ENCODE measurements at places on chromosomes 7 and 10.

DNA sequence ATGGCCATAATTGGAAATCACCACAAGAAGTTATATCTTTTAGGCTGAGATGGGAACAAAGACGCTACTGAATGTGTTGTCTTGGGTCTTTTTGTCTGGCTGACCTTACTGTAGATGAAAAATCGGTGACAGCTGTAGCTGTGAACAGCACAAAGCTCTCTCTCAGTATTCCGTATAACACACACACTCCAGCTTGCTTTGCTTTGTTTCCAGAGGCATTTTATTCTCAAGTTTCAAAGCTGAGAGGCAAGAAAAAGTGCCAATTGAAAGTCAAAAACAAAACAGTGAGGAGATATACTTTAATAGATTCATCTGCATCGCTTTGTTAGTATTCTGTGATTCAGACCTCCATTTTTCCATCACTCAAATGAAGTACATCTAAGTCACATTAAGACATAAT is 39.6 kb upstream of the CABCOCO1 start:
- no peak for DNase-seq

GRCh38 chr10:74334221-74334620 is 183.2 kb downstream of the ADK start:
- no peak for DNase-seq

GRCh38 chr10:87862679-87863052 is 667 bp downstream of the KLLN start:
- DNase-seq = no peak

GRCh38 chr7:106039486-106040060 is 72.5 kb downstream of the SYPL1 start:
- peak; percentile 61 for DNase-seq

GRCh38 chr7:50267525-50268041 is 36.9 kb upstream of the IKZF1 start:
- no peak for DNase-seq

GRCh38 chr7:14480281-14480680 is 422.3 kb downstream of the DGKB start:
- no peak for DNase-seq

DNA sequence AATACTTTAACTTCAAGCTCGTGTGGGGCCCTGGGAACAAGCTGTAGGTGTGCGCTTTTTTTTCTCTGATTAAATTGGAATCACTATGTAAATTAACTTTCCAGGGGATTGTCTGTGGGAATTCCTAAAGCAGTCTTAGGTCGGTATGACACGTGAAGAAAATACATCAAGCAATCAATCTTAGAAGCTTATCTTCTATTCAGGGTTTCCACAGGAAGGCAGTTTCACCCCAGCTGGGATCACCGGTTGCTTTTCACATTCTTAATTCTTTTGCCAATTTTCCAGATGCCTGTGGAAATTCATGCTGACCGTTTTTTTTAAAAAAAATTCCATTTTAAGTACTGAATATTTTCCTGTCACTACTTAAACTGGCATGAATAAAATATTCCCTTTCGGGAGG is 41.9 kb downstream of the CAMK1D start:
- DNase-seq = no peak

GRCh38 chr7:137987968-137988367 is 13.9 kb downstream of the CREB3L2 start:
- DNase-seq = no peak

DNA sequence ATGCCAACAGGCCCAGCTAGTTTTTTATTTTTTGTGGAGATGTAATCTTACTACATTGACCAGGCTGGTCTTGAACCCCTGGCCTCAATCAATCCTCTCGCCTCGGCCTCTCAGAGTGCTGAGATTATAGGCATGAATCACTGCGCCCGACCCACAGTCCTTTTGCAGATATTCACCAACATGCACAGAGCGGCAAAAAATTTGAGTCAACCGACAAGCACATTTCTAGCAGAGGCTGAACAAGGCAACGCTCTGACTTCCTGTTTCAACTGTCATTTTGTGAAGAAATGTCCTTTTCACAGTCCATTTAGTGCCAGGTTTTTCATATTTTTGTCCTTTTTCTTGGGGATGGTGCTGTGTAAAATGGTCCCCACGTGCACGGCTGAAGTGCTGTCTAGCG is 71.1 kb upstream of the KAT6B start:
- DNase-seq = no peak

DNA sequence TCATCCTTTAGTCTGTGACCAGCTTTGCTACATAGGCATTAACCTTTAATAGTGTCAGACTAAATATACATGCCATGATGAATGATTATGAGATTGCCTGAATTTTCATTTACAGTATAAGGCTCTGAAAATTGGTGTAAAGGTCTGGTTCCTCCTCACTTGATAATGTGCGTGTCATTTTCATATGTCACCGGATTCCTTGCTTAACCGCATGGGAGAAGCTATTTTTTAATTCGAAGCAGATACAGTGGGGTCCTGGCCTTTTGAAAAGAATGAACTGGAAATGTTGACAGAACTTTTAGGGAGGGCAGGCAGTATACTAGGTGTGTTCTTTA is 192.4 kb upstream of the SH2B2 start:
- DNase-seq = peak; percentile 6

DNA sequence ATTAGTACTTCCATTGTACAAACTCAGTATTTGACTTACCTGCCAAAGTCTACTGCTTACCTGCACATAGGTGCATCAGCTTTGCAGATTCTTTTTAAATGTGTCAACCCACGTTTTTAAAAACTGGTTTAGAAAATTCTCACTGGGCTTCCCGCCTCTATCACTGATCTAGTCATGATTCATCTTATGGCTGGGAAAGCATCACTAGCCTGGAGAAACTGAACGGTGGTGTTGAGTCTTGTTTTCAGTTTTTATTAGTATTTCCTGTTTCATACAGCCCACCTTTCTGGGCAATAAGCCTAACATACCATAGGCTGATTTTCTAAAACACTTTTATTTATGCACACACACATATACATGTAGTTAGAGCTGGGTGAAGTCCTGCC is 19.7 kb downstream of the DOCK1 start:
- peak; percentile 55 for DNase-seq

GRCh38 chr10:78552261-78552811 is 516.4 kb upstream of the ZMIZ1 start:
- DNase-seq = peak; percentile 16

DNA sequence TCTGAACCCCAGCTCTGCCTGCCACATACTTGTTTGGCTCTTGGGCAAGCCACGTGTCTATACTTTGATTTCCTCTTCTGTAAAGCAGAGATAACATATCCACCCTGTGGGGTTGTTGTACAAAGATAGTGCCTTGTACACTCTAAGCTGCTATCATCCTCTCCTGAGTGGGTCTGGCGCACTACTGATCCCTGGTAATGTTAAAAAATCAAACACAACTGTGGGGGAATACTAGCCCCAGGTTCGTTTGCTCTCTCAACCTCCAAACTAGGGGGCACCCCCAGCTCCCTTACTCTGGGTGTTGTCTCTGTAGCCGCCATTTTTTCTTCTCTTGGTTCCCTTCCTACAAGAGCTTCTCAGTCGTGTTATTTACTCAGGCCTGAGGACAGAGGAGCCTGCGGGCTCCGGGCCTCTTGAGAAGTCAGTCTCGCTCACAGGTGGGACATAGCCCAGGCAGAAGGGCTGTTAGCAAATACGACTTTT is 1.0 kb downstream of the POLM start:
- DNase-seq = no peak

- DNase-seq = no peak
Observed at GRCh38 chr10:43853369-43853768, 204.7 kb upstream of the ZNF32 start.

- DNase-seq = no peak
Observed at GRCh38 chr7:157786375-157787274, 449.8 kb downstream of the DNAJB6 start.

DNA sequence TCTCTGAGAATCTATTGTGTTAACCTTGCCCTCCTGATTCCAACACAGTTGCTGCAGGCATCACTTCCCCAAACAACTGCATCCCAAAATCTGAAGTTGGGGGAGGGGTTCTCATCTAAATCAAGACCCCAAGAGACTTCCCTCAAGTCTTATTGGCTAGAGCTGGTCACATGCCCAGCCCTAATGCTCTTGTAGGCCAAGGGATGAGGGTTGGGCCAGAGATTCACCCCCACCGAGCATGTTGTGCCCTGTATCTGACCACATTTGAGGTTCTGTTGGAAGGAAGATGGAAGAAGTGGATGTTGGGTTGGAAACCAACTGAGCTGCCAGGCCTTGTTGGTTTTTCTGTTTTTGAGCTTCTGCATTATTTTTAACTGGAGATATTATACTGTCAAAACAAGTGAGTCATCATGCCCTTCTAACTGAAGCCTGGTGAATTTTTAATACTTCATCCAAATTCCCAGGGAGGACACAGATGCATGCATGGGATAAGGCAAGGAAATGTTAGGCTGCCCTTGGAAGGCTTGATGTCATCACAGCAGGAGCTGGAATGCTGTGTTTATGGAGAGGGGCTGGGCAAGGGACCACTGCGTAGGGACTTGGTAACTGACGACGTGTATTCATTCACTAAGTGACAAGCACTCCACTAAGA is 68.6 kb upstream of the CACUL1 start:
- no peak for DNase-seq

DNA sequence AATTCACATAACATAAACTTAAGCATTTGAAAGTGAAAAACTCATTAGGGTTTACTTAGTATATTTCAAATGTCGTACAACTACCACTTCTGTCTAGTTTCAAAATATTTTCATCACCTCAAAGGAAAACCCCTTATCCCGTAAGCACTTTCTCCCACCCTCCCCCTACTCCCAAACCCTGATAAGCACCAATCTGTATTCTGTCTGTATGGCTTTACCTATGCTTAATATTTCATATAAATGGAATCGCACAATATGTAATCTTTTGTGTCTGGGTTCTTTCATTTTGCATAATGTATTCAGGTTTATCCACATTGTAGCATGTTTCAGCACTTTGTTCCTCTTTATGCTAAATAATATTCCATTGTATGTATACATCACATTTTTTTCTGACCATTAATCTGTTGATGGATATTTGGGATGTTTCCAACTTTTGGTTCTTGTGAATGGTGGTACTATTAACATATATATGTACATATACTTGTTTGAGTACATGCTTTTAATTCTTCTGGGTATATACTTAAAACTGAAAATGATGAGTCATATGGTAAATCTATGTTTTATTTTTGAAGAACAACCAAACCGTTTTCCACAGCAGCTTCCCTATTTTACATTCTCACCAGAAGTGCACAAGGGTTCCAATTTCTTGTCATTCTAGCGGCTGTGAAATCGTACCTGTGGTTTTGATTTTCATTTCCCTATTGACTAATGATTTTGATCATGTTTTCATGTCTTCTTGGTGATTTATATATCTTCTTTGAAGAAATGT is 6.2 kb upstream of the STARD3NL start:
- no peak for DNase-seq

- no peak for DNase-seq
Observed at GRCh38 chr10:105509517-105509916, 868.4 kb downstream of the SORCS3 start.

GRCh38 chr10:73762915-73763314 is 18.7 kb downstream of the SEC24C start:
- peak; percentile 70 for DNase-seq

GRCh38 chr10:70587045-70587658 is 15.4 kb downstream of the PRF1 start:
- DNase-seq = no peak

DNA sequence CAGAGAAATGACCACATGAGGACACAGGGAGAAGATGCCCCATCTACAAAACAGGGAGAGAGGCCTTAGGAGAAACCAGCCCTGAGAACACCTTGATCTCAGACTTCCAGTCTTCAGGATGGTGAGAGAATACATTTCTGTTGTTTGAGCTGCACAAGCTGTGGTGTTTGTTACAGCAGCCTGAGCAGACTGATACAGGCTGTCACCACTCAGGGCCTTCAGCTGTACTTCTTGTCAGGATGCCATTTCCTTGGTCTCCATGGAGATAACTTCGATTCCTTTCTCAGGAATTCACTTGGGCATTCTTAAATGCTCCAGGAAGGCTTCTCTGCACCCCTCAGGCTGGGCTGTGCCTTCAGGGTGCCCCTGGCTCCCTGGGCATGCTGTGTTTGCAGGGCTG is 85.7 kb upstream of the IGFBP3 start:
- no peak for DNase-seq

- DNase-seq = no peak
Observed at GRCh38 chr10:102289356-102289755, 44.0 kb downstream of the GBF1 start.

GRCh38 chr10:121594623-121595350 is 3.5 kb downstream of the FGFR2 start:
- no peak for DNase-seq

GRCh38 chr7:132394283-132395198 is 181.7 kb downstream of the PLXNA4 start:
- DNase-seq = no peak

DNA sequence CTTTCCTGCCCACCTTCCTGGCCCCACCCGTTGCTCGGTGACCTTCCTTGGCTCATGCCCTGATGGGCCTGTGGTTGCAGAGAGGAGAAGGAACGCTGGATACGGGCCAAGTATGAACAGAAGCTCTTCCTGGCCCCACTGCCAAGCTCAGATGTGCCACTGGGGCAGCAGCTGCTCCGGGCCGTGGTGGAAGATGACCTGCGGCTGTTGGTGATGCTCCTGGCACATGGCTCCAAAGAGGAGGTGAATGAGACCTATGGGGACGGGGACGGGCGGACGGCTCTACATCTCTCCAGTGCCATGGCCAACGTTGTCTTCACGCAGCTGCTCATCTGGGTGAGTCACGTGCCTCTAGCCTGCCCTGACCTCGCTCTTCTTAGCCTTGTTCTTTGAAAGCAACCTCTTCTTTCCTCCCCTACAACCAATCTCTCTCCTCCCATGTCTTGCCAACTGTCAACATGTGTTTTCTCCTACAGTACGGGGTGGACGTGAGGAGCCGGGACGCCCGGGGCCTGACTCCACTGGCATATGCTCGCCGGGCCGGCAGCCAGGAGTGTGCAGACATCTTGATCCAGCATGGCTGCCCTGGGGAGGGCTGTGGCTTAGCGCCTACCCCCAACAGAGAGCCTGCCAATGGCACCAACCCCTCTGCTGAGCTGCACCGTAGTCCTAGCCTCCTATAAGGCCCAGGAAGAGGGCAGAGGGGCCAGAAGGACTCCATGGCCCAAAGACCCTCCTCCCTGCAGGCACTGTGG is 24.1 kb downstream of the GBX1 start:
- DNase-seq = no peak

DNA sequence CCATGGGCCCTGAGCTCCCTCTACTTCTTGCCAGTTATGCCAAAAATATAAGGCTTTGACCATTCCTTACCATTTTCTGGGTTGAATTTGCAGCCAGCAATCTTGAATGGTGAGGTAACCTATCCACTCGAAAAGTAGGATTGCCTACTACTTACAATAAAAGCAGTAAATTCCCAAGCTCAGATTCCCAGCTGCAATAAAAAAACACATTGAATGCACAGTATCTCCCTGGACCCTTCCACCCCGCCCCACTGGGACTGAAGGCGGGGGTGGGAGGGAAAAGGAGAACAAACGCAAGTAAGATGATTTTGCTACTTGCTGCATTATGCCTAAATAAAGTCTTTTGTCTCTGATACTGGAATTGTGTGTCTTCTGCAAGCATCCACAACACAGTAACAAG is 301.9 kb downstream of the HGF start:
- DNase-seq = no peak

GRCh38 chr10:71651928-71652327 is 67.7 kb downstream of the C10orf105 start:
- DNase-seq = no peak

GRCh38 chr7:93160410-93160809 is 12.2 kb upstream of the SAMD9L start:
- peak; percentile 58 for DNase-seq

- DNase-seq = no peak
Observed at GRCh38 chr10:128481152-128481840, 355.1 kb upstream of the MKI67 start.
